ENCODE measurements at places on chromosomes 6 and 20.

DNA sequence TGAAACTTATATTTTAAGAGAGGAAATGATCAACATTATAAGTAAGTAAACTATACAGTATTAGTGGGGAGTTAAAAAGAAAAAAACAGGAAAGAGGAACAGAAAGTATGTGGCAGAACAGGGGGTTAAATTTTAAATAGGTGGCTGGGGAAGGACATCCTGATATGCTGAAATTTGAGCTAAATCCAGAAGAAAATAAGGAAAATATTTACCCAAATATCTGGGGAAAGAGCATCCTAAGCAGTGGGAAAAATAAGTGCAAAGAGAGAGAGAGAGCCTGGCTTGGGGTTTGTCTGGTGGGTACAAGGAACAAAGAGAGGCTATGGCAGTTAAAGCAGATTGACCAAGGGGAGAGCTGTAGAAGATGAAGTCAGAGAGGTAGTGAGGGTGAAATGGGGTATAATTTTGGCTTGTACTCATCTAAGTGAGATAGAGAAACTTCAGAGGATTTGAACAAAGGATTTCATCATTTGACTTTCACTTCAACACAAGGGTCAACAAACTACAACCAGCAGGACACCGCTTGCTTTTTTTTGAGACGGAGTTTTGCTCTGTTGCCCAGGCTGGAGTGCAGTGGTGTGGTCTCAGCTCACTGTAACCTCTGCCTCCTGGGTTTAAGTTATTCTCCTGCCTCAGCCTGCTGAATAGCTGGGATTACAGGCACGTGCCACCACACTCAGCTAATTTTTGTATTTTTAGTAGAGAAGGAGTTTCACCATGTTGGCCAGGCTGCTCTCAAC is 328.4 kb upstream of the CNR1 start:
- DNase-seq = no peak

DNA sequence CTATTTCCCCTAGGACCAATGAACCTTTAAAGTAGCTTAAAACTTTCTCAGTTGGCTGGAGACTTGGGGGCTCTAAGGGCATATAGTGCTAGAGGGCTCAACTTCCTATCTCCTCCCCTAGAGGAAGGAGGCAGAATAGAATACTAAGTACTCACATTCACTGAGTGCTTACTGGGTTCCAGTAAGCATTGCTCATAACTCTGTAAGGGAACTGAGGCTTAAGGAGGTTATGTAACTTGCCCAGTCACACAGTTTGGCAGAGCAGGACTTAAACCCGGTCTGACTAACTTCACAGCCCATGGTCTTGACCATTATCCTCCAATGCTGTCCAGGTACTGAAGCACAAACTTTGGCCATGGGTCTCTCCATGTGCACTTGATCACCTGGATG is 12.5 kb downstream of the SESN1 start:
- no peak for DNase-seq

GRCh38 chr6:112223070-112223861 is 31.1 kb downstream of the LAMA4 start:
- peak; percentile 92 for DNase-seq

DNA sequence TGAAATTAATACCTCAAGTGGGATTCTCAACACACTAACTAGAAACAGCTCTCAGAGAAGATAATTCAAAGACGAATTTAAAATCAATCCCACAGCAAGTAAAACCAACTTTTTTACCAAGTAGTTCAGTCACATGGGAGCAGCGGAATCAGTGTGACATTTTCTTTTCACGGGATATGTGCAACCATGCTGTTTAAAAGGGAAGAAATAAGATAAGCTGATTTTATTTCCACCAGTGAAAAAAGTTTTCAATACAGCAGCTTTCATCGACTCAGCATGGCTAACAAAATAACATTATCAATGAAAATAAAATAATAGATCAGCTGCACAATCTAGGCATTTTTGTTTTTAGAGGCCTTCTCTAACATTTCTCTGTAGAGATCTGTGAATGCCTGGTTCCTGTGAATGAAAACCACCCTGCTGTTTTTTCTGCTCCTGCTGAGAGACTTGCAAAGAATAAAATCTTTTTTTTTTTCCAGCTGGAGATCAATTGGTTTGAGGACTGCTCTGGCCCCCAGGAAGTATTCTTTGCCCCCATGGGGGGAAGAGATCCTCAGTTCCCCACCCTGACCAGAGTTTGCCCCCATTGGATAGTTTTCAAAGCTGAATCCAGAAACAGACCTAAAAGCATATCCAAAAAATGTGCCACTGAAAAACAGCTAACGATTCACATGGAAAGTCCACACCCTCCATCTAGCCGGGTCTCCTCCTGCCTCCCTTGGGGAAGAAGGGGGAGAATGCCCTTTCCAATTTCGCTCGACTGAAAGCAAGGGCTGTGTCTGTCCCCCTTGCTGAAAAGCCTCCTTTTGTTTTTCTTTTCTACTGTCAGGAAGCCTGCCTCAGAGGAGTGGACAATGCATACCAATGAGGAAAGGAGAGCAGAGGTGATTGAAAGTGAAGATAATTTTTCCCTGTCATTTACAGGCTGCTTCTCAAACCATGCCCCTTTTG is 317.6 kb downstream of the PRKN start:
- DNase-seq = no peak

DNA sequence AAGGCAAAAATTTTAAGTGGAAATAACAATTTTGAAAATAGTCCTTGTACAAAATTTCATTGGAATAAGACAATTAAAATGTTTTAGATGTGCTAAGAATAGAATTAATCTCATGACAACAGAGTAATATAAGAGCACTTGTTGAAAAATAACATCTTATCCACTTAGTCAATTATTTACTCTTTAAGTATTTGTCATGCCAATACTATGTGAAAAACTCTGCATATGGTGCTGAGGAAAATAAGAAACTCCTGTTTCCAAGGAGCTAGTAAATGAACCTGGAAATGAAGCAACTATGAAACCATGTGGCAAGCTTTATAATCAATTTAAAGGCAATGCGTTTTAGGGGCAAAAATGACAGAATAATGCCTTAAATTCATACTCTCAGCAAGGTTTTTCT is 42.7 kb upstream of the HCRTR2 start:
- DNase-seq = no peak

GRCh38 chr20:4036351-4036750 is 21.0 kb upstream of the RNF24 start:
- no peak for DNase-seq

- DNase-seq = no peak
Measured at GRCh38 chr6:37779111-37779800, 40.3 kb upstream of the ZFAND3 start.

DNA sequence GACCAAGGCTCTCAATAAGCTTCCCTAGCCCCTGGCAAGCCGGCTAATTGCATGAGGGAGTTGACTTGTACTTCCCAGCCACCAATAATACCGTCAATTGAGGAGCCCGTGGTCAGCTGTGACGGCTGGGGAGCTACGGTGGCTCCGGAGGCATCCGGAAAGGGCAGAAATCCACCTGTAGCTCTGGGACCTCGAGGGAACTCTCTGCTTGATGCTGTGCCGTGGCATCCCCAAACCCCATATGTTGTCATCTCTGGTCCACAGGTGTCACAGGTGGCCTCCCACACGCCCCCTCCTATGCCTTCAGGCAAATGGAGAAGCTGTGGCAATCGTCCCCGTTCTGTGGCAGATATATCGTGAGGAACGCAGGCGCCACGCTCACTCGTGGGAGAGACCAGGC is 5.5 kb upstream of the KCNQ2 start:
- DNase-seq = no peak

DNA sequence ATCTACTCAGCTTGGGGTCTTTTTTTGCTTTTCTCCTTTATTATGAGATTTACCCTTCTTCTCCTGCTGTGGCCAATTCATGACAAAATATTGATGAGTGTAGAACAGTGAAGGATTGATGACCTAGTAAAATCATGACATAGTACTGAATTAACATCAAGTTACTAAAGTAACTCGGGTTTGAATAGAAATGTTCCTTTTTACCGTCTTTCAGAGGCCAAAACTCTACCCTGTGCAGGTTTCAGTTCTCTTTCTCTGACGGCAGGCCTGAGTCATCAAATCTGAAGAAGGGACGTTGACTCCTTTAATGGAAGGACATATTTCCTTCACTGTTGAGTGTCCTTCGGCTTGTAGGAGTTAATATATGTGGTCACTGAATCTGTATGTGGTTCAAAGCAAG is 80.7 kb downstream of the RREB1 start:
- DNase-seq = no peak

DNA sequence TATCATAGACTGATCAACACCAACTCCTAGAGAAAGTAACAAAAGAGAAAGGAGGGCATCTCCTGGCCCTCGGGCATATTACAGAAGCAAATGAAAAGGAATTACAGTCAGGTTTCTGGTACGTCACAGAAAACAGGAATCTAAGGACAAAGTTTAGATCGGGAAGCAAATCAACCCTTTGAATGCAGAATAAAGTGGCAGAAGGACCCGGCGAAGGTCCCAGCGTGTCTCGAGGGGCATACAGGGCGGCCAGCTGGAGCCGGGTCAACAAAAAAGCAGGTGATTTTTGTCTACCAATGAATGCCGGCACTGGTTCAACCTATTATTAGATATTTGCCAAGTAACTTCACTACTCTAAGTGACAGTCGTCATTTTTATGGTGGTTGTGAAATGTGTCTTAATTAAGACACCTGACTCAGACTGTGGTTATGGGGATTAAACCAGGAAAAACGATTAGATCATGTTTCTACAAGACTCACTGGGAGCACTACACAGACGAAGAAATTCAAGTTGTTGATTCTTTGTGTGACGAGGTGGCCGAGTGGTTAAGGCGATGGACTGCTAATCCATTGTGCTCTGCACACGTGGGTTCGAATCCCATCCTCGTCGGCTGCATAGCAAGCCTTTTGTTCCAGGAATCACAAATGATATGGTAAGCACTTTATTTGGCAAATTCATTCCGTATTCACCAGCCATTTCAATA is 12.4 kb upstream of the ZSCAN9 start:
- peak; percentile 81 for DNase-seq

- no peak for DNase-seq
Measured at GRCh38 chr6:27275025-27275956, 27.8 kb downstream of the PRSS16 start.

GRCh38 chr20:60968853-60969720 is 283.0 kb upstream of the CDH4 start:
- no peak for DNase-seq

DNA sequence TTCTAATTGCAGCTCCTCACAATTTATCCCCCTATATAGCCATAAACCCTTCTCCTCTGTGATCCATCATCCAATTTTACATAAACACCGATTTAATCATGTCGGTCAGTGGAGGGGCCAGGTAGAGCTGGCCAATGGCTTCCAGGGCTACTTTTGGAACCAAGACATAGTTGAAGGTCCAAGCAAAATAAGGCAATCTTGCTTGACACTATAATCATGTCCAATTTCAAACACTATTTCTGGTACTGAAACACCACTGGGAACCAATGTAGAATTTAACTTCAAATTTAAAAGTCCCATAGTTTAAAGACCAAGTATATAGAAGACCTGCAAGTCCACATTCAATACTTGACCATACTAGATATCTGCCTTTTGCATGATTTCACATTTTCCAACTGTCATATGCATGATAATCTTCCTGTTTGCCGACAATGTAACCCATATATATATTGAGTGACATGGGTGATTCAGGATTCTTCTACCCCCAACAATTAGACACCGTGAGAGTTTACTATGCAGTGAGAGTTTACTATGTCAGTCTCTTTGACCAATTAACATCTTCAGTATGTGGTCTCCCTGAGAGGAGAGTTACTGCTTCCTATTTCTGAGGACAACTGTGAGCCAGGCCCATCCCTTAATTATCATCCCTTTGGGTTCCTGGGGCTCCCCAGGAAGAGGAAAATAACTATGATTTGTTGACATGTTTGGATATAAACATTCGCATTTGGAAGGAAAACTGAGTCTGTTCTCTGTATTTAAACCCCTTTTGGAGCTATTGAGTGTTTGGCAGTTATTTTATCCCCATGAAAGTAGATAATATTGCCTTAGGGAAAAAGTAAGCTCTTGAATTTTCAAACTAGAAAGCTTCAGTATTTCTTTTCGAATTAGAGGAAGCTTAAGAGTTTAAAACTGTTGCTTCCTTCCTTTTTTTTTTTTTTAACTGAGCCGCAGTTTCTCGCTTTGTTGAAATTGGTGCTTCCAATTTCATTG is 31.8 kb downstream of the SAMD3 start:
- no peak for DNase-seq

- no peak for DNase-seq
Measured at GRCh38 chr20:57473246-57474048, 51.5 kb downstream of the CTCFL start.

- peak; percentile 20 for DNase-seq
Measured at GRCh38 chr20:41437836-41438235, 71.2 kb upstream of the EMILIN3 start.

- peak; percentile 11 for DNase-seq
Measured at GRCh38 chr20:51135926-51136715, 113.2 kb upstream of the KCNG1 start.

- DNase-seq = no peak
Measured at GRCh38 chr20:38246357-38247165, 14.0 kb downstream of the KIAA1755 start.

DNA sequence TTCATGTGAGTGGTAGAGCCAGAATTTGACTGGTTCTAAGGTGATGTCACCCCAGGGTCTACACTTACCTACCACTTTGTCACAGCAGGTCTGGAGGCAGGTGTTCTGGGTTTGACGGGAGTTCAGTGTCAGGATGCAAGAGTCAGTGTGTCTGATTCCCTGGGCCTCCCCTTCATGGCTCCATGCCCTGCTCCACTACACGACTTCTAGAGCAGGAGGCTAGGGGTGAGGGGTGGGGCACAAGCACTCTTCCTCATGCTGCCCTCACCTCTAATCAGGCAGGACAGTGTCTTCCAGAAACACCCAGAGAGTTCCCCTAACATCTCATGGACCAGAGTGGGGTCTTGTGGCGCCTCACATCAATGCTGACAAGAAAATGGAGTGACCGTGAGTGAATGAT is 118.2 kb downstream of the CDC5L start:
- no peak for DNase-seq

- DNase-seq = no peak
Measured at GRCh38 chr6:116011520-116011919, 49.2 kb downstream of the FRK start.

- DNase-seq = peak; percentile 79
Measured at GRCh38 chr20:12152996-12153395, 235.3 kb downstream of the BTBD3 start.

- DNase-seq = no peak
Measured at GRCh38 chr20:63900413-63900812, 5.5 kb downstream of the DNAJC5 start.

DNA sequence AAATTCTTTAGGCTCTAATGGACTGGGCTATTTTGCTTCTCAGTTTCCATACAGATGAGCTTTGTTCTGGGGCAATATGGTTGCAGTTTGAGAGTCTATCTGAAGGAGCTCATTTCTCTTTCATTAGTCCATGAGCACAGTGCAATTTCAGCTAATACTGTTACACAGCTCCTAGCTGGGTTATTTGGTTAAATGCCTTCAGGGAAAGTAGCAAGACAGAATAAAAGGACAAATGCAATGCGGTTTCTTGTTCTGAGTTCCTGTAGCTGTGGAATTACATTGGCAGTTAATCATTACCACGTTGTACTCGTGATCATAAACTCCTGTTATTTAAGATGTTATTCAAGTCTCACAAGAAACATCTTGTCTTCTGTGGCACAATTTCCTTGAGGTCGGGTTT is 127.7 kb downstream of the BFSP1 start:
- no peak for DNase-seq
